ENCODE measurements at places on chromosomes 2 and 18.

- no peak for DNase-seq
Observed at GRCh38 chr18:64019922-64020756, 50.3 kb downstream of the SERPINB8 start.

DNA sequence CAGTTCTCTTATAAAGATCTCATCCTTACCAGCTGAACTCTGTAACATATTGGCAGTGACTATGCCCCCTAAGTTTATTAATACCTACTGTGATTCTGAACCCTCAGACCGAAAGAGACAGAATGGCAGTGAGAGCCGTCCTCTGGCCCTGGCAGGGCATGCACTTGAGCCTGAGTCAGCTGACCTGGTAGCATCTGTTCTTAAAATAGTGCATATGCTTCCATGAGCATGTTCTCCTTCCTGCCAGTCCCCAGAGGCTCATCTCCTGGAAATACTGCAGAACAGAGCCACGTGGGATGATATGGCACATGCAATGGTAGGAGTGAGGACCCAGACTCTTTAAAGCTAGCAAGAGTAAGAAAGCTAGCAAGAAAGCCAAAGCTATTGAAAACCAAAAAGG lies 59.0 kb downstream of the RASGRP3 start:
- DNase-seq = no peak

GRCh38 chr2:75716406-75716805 lies 5.7 kb upstream of the GCFC2 start:
- no peak for DNase-seq

GRCh38 chr18:28635530-28635929 lies 458.6 kb upstream of the CDH2 start:
- no peak for DNase-seq

GRCh38 chr2:214782671-214783070 lies 26.8 kb downstream of the BARD1 start:
- no peak for DNase-seq

- DNase-seq = no peak
Observed at GRCh38 chr2:164975891-164976290, 20.6 kb upstream of the SLC38A11 start.

DNA sequence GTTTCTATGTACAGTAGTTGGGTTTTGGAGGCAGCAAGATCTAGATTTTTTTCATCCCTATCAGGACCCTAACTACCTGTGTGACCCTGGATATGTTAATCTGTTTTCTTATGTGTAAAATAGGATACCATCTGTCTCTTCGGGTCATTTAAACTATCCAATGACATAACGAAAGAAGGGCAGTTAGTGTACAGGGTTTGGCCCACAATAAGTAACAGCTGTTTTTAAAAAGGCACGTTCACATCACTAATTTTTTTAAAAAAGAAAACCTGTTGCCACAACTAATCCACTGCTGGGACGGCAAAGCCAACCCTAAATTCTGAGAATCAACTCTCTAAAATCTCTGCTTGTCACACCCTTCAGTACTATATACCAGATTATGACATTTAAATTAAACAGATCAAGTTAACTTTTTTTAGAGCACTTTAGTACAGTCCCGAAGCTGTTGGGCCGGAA lies 869 bp downstream of the USP40 start:
- DNase-seq = no peak

DNA sequence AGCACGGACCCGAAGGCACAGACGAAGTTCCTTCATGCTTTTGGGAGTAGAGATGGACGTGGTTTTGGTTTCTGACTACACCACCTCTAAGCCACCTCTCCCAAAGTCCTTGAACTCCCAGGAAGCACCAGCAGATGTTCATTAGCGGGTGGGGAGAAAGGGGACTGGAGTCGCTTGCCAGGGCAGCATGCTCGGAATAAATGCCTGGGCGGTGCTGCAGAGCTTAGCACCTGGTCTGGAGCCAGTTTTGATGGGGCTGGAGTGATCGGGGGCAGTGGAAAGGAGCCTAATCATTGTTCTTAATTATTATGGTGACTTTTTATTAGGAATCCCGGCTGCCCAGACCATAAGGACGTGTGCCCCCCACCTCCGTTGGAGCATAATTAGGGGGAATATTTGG lies 220.8 kb downstream of the TFCP2L1 start:
- no peak for DNase-seq
